ENCODE measurements at places on chromosomes 12 and 14. TPM values are rescaled to one million over a fixed set of nuclear protein-coding genes. Genes with fewer than 3 reads are reported as not detected.

GRCh38 chr12:108857158-108857407 is 300 bp downstream of the SSH1 start:
- no peak for DNase-seq

DNA sequence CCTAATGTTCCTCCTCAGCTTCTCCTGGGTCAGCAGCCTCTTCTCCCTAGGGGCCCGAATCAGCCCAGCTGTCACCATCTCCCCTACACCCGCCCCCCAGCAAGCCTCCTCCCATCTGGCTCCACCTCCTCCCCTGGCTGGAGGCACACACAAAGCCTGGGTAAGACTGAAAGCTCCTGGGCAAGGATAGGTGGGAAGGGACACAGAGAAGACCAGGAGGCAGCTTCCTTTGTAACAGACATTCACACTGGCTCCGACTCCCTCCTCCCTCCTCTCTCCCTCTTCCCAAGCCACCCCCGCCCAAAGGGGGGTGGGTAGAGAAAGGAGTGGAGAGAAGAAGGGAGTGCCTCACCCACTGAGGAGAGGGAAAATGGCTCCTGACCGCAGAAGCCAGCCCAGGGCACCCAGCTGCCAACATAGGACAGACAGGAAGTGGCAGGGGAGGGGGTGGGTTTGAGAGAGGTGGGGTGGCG is 4.0 kb downstream of the CHD4 start:
- no peak for DNase-seq

Gene SPIC
- total RNA-seq = not detected

- no peak for DNase-seq
These were observed 136.3 kb downstream of the SUDS3 start for GRCh38 chr12:118512669-118513068.

DNA sequence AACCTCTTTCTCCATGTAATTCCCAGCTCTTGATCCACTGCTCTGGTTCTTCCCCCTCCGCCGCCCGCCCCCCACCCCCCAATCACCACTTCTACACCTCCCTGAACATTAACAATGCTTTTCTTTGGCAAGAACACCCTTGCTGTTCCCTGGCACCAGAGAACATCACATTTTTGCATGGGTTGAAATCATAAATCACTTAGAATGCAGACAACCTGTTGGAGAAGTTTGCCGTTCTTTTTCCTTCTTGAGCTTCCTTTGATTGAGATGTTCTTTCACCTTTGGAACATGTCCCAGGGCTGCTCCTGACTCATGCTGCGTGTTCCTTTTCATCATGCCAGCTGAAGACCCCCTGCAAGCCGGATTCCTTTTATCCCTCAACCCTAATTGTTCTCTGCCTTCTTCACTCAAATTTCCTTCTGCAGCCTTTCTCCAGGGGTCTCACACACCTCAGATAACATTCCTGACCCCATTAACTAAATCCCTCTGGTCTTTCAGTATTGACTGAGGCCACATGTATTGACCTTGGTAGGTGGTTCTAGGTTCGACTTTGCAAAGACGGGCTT is 294.1 kb upstream of the TMPO start:
- no peak for DNase-seq

DNA sequence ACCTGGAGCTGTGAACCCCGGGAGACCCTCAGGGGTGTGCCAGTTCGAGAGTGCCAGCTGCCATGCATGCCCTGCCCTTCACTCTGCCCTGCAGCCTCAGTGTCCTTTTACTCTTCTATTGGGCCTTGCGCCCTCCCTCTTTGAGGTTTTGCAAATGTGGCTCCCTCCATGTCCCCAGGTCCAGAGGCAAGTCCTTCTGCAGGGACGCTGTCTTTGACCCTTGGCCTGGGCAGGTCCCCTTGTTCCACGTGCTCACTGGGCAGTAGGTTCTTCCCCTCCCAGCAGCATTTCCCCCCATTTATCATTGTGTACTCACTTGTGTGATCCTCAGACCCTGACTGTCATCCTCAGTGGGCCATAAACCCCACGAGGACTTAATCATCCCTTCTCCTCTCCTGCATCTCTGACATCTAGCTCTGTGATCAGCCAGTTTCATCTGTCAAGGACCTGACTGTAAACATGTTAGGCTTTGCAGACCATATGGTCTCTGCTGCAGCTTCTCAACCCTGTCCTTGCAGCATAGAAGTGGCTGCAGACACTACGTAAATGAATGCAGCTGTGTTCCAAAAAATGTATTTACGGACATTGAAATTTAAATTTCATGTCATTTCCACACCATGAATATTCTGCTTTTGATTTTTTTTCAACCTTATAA is 36.6 kb downstream of the TSPAN9 start:
- DNase-seq = no peak

- DNase-seq = no peak
These were observed 54.3 kb downstream of the DENND5B start for GRCh38 chr12:31536672-31537071.

- DNase-seq = no peak
These were observed 69.1 kb upstream of the GALNT9 start for GRCh38 chr12:132398386-132398991.

GRCh38 chr12:106924268-106924861 is 31.3 kb upstream of the TMEM263 start:
- DNase-seq = no peak

Gene AICDA
- total RNA-seq = 2.2 TPM

DNA sequence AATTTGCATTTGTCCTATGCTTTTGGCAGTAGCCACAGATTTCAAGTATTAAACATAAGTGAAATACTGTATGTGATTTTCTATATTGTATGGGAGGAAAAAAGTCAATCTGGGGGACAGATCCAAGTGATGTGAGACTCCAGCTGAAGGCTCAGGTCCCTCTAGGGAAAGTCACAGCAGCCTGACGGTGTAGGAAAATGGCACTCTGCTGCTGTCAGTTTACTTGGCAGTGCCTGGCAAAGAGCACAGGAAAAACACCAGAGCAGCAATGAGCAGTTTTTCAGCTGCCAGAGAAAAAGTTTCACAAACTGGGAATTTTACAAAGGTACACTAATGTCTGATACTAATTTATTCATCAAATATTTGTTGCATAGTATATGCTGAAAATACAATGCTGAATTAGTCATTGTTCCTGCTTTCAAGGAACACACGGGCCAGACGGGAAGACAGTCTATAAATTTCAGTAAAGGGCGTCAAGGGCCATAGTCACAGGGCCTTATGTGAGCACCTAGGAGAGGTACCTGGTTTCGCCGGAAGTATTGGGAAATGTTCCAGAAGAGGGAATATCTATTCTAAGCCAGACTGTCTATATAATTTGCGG is 66.2 kb upstream of the SLC38A2 start:
- no peak for DNase-seq

- no peak for DNase-seq
These were observed 4.4 kb upstream of the GALNT6 start for GRCh38 chr12:51395283-51396230.

Gene ETFRF1
- total RNA-seq = 24.1 TPM

Gene PTCSC3
- total RNA-seq = not detected

- no peak for DNase-seq
These were observed 351.2 kb downstream of the KCNH5 start for GRCh38 chr14:62694075-62694474.

DNA sequence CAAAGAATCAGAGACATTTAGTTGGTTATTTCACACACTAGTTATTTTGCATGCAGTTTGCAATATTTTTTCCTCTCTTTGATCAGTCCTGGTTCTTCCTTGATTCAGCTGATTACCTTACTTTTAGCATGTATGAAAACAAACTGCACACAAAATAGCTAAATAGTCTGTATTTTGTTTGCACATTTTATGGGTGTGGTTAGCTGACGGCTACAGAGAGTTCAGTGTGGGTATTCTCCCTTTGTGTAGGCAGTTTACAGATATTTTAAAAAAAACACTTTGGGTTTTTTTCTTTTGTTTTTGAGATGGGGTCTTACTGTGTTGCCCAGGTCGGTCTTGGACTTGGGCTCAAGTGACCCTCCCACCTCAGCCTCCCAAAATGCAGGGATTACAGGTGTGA is 28.5 kb downstream of the TOGARAM1 start:
- DNase-seq = no peak

- DNase-seq = no peak
These were observed 54.9 kb upstream of the CISTR start for GRCh38 chr12:53806721-53807120.

DNA sequence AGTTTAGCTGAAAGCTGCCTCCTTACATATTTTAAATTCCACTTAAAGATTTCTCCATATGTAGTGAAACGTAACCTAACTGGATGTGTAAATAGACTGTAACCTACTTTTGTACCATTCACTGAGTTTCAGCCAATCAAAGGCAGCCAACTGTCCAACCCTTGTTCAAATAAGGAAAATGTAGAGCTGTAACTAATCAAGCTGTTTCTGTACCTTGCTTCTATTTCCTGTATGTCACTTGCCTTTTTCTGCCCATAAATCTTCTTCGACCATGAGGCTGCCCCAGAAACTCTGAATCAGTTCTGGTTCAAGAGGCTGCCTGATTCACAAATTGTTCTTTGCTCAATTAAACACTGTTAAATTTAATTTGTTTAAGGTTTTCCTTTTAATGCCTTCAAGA is 6.3 kb downstream of the SLC7A8 start:
- DNase-seq = no peak

- no peak for DNase-seq
These were observed 2.0 kb upstream of the ZNF385A start for GRCh38 chr12:54386403-54387113.

Gene DLGAP5
- total RNA-seq = 1.2 TPM

DNA sequence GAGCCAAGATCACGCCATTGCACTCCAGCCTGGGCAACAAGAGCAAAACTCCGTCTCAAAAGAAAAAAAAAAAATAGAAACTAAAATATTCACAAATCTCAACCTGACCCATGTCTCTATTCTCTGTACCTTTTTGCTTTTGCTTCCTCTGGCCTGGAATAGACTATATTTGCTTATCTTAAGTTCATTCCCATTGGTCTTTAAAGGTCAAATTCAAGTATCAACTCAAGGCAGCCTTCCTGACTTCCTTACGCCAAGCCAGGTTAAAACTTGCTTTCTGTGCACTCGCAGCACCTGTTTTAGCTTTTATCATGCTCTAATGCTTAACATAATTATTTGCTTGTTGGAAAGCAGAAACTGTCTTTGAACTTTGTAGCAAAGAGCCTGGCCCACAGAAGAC is 14.8 kb downstream of the PYM1 start:
- no peak for DNase-seq

Gene TROAP
- 2.0 TPM for total RNA-seq

DNA sequence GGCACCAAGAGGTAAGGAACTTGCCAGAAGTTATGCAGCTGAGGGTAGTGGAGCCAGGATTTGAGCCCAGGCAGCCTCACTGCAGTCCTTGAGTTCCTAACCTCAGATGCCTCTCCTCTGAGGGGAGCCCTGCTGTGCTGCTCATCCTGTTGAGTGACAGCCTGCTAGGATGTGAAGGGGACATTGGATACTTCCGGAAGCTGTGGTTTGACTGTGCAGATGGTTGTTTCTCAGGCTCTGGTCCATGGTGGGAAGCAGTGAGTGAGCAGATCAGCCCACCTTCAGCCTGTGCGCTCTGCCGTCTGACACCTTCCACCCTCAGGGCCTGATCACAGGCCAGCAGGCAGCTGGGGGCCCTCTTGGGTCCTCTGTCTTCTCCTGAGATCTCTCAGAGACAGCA is 253.2 kb downstream of the CACNA1C start:
- DNase-seq = no peak

DNA sequence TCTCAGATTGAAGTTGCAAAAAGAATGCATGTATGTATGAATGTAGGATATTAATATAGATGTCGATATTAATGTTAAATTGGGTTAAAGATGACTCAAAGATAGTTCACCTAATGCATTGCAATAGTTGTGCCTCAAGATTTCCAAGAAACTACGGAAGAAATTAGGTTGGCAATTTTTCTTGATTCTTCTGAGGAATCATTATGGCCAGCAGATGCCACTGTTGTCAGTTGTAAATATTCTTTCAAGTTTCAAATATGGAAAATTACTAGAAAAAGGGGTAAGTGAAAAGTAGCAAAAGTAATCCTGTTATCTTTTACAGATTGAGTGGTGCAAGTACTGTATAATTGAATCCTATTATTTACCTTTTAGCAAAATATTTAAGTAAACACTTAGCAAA is 202.1 kb downstream of the ADAMTS20 start:
- no peak for DNase-seq

Gene PEBP1
- total RNA-seq = 246 TPM

DNA sequence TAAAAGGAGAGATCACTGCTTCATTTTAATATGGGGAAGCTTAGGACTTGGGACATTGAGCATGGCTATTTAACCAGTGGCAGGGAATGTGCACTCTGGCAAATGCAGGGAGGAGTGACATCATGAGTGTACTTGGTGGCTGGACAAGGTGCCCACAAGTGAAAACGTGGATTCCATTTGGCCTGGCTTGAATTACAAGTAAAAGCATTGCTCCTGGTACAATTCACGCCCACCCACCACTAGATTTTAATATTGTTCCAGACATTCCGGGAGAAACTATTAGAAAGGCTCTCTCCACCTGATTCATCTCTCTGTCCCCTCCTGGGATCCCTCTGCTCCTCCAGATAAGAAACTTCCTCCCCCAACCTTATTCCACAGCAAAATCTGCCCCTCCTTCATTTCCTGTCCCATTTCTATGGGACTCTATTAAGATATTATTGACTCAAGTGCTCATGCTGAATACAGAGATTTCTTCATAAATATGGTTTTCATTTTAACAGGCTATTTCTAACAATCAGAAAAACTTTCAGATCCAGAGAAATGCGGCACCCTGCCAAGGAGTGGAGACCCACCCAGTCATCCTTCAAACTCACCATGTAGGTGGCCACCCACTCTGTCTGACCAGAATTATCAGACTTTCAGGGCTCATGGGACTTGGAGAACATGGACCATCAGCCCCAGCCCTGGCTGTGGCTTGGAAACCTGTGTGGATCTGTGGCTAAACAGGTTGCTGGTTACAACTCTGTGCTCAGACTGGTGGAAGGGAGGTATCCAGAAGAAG is 43.2 kb downstream of the SSPN start:
- no peak for DNase-seq

DNA sequence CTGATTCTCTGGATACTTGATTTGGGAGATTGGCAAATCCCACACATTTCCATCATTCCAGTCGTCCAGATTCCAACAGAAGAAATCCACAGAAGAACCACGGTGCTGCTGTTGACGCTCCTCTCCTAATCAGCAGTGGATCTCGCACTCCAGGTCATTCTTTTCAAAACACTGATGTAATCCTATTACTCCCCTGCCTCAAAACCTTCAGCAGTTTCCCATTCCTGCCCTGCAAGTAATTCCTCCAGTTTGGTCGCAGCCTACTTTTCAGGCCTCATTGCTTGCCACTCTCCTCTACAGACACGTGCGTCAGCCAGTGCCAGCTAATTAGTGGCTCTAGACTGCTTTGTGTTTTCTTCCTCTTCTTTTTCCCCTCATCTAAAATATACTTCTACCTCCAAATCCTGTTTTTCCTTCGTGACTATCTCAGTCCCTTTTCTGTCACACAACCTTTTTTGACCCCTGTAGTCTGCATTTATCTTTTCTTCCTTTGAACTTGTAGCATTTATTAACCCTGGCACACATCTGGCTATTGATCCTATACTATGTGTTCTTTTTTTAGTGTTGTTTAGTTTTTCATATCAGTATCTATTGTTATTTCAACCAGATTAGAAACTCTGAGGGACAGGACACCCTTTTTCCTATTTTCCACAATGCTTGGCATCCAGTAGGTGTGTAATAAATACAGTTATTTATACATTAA is 36.8 kb downstream of the PRORP start:
- DNase-seq = no peak

Gene CHPT1
- 88.7 TPM for total RNA-seq

GRCh38 chr12:78189656-78190055 is 359.0 kb downstream of the NAV3 start:
- no peak for DNase-seq

Gene GDF11
- 11.5 TPM for total RNA-seq

Gene SERPINA10
- 0.32 TPM for total RNA-seq

Gene FGD6
- total RNA-seq = 15.4 TPM

- DNase-seq = no peak
These were observed at the start of gene MYO1H for GRCh38 chr12:109347589-109347988. TSS of gene MYO1H (plus strand) at chr12:109347900. CDS start at chr12:109347961, 61 bp downstream.
